ENCODE measurements at places on chromosomes 6 and 20.

DNA sequence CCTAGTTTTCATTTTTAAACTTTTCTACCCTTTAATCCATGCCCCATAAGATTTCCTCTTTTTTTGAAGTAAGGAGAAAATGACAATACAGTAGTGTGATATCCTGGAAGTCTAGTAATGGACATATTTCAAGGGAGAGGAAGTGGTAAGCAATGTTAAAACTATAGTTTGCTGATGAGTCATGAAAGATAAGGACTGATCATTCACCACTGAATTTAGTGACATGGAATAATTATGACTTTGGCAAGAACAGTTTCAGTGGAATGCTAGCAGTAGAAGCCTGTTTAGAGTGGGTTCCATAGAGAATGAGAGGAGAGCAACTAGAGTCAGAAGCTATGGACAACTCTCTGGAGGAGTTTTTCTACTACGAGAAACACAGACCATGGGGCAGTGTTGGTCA, 24.9 kb upstream of the SLC2A12 start:
- H3K27ac ChIP-seq, result no peak overlapping the region
- H3K36me3 ChIP-seq, result no peaks in the 10 kb centered on the region
- no peak for DNase-seq
- no peak overlapping the region for H3K4me3 ChIP-seq

DNA sequence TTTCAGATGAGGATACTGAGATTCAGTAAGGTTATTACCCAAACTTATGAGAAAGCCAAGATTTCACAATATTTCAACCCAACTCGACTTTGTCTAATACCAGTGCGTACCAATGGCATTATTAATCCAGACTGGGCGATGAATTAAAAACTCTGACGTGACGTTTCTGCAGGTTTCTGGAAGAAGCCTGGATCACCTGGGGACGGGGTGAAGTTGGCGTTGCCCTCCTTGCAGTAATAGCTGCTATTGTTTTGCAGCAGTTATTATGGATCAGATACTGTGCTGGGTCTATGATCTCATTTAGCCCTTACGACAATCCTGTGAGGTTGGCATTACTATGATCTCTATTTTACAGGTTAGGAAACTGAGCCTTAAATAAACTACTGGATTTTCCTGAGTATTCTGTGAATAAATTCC, 569 bp upstream of the CDC5L start:
- no peaks in the 10 kb centered on the region for H3K4me1 ChIP-seq
- H3K27ac ChIP-seq, result peak overlapping the region; percentile 93
- H3K4me3 ChIP-seq, result peak overlapping the region; percentile 96
- H3K36me3 ChIP-seq, result peaks cover 9% of the 10 kb centered on the region
- DNase-seq, result no peak

DNA sequence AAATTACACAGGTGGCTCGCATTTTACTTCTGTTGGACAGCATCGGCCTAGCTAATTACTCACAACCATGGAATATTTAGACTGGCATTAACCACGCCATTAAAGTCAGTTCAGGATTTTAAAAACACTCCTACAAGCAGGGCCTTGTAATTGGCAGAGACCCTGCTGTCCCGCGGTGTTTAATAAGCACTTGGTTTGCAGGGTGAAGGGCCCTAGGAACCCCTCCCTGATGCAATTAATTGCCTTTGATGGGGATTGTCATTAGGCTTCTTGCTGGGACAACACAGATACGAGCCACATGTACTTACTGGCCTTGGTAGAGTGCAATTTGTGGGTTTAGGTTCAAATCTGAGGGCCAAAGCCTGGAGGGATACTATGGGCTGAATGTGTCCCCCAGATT, 7.8 kb upstream of the VSTM2L start:
- H3K4me1 ChIP-seq, result no peaks in the 10 kb centered on the region
- H3K36me3 ChIP-seq, result no peaks in the 10 kb centered on the region
- no peak overlapping the region for H3K27ac ChIP-seq
- H3K27me3 ChIP-seq, result no peaks in the 10 kb centered on the region

- H3K4me1 ChIP-seq, result no peaks in the 10 kb centered on the region
- H3K36me3 ChIP-seq, result no peaks in the 10 kb centered on the region
- no peaks in the 10 kb centered on the region for H3K27me3 ChIP-seq
- no peak overlapping the region for H3K27ac ChIP-seq
- no peak for DNase-seq
These were observed 15.0 kb downstream of the CPNE5 start for GRCh38 chr6:36824253-36824652.

DNA sequence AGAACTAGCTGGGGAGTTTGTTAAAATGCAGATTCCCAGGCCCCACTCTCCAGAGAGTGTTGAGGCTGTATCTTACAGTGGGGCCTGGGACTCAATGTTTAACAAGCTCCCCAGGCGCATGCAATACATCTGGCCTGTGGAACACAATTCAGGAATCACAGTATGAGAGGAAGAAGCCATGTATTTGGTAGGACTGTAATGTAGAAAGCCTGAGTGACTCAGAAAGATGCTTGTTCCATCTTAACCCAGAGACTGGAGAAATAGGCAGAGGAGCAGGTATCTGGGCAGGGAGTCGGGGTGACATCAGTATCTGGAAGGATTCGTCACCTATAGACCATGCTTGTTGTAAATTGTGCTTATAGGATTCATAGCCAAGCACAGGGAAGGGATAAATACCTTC, 90.5 kb downstream of the UNC5CL start:
- H3K4me1 ChIP-seq, result peaks cover 5% of the 10 kb centered on the region
- no peak overlapping the region for H3K27ac ChIP-seq
- H3K4me3 ChIP-seq, result no peak overlapping the region
- no peaks in the 10 kb centered on the region for H3K27me3 ChIP-seq
- no peaks in the 10 kb centered on the region for H3K36me3 ChIP-seq

GRCh38 chr6:168270274-168271172, 49.1 kb downstream of the DACT2 start:
- peaks cover 11% of the 10 kb centered on the region for H3K4me1 ChIP-seq
- no peak for DNase-seq
- no peaks in the 10 kb centered on the region for H3K36me3 ChIP-seq
- no peaks in the 10 kb centered on the region for H3K27me3 ChIP-seq
- no peak overlapping the region for H3K4me3 ChIP-seq
- H3K27ac ChIP-seq, result no peak overlapping the region

- H3K4me3 ChIP-seq, result no peak overlapping the region
- no peak for DNase-seq
- H3K27me3 ChIP-seq, result no peaks in the 10 kb centered on the region
- no peak overlapping the region for H3K27ac ChIP-seq
- no peaks in the 10 kb centered on the region for H3K4me1 ChIP-seq
These were observed 15.9 kb upstream of the MYBL2 start for GRCh38 chr20:43650997-43651525.

DNA sequence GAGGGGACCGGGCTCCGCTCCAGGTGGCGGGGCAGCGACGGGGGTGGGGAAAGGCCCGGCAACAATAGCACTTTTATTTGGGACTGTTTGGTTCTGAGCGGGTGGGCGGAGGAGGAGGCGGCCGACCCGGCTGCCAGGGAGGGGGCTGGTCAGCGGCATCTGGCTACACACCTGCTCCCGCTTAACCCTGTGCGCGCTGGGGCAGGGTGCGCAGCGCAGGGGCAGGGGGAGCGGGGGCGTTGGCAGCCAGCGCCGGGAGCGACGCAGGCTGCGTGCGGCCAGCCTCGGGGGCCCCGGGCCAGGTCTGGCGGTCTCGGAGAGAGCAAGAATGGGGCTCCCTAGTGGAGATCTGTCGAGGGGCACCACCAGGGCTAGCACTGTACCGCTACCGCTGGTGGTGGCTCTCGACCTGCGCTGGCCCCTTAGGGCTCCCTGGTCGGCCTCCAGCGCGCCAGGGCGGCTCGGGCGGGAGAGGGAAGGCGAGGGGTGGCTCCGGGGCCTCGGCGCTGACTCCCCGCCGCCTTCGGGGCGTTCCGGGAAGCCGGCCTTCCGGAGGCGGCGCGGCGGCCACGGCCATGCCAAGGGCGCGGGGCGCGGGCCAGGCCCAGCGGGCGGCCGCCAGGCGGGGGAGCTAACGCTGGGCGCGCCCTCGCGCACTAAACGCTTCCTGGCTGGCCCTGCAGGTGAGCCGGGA, 92.4 kb downstream of the NCR2 start:
- DNase-seq, result peak; percentile 73
- H3K4me1 ChIP-seq, result peaks cover 38% of the 10 kb centered on the region
- peaks cover 60% of the 10 kb centered on the region for H3K27me3 ChIP-seq
- no peak overlapping the region for H3K27ac ChIP-seq

- no peak overlapping the region for H3K27ac ChIP-seq
- H3K27me3 ChIP-seq, result peaks cover 31% of the 10 kb centered on the region
- DNase-seq, result no peak
- H3K4me1 ChIP-seq, result peaks cover 8% of the 10 kb centered on the region
- no peaks in the 10 kb centered on the region for H3K36me3 ChIP-seq
These were observed 5.2 kb downstream of the FNDC1 start for GRCh38 chr6:159174263-159174969.

GRCh38 chr6:116616737-116617053, 416 bp downstream of the RSPH4A start:
- no peak overlapping the region for H3K27ac ChIP-seq
- H3K4me3 ChIP-seq, result peak overlapping the region; percentile 62
- no peaks in the 10 kb centered on the region for H3K36me3 ChIP-seq
- no peak for DNase-seq
- no peaks in the 10 kb centered on the region for H3K4me1 ChIP-seq

GRCh38 chr20:8212286-8212685, 80.2 kb downstream of the PLCB1 start:
- H3K27me3 ChIP-seq, result no peaks in the 10 kb centered on the region
- no peaks in the 10 kb centered on the region for H3K4me1 ChIP-seq
- no peak overlapping the region for H3K4me3 ChIP-seq
- no peaks in the 10 kb centered on the region for H3K36me3 ChIP-seq
- DNase-seq, result no peak
- H3K27ac ChIP-seq, result no peak overlapping the region
